Stimulated activated CD8-positive, alpha-beta memory T cell treated with anti-CD3 and anti-CD28 coated beads, Interleukin-7, amount 100 ng/mL, for 24 hours (primary cell): ENCODE measurements at places on chromosomes 5 and 9.

DNA sequence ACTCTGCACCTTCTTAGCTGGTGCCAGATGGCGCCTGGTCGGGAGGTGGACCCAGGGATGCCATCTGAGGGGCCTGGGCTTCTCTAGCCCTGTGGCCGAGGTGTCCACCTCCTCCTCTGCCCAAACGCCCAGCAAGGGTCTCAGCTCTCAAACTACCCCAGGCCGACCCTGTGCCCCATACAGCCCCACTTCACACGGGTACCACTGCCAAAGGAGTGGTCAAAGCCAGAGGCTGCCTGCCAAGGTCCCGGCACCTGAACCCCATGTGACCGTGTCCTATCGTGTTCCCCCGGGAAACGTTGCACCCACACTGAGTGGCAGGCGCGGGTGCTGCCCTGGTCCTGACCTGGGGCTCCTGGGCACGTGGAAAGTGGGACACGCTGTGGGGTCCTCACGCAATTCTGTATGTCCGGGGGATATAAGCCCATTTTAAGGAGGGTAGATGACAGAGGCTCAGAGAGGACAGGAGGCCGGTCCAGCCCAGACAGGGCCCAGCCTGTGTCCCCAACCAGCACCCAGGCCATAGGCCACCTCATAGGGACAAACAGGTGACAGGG lies 1.9 kb downstream of the ENTPD8 start:
- DNase-seq = no peak

DNA sequence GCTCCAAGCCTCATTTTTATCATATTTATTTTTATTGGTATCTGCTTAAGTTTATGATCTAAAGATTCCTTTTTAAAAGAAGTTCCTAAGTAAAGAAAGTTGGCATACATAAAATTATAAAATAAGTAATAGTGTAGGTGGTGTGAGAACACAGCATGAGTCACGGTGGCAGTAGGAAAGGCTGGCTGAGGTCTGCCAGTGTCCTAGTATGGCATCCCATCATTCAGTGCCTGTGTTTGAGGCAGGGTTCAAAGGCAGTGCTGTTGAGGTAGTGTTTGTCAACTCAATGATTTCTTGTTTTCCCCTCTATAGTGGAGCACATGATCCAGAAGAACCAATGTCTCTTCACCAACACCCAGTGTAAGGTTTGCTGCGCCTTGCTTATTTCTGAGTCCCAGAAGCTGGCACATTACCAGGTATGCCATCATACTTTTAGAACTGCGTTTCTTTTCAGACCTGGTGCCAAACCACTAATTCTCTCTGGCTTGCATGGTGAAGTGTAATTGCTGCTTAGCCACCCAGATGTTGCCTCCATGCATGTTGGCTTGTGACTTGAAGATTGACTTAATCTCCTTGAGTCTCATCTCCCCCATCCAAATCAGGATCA lies 18.4 kb downstream of the ZNF346 start:
- no peak for DNase-seq

- DNase-seq = no peak
Observed at GRCh38 chr9:13552606-13553215, 273.2 kb upstream of the MPDZ start.

GRCh38 chr5:77952636-77953212 lies 176.6 kb upstream of the TBCA start:
- DNase-seq = no peak

GRCh38 chr5:107736638-107737037 lies 65.9 kb upstream of the EFNA5 start:
- DNase-seq = no peak

- DNase-seq = no peak
Observed at GRCh38 chr5:173279166-173279565, 44.2 kb upstream of the NKX2-5 start.

DNA sequence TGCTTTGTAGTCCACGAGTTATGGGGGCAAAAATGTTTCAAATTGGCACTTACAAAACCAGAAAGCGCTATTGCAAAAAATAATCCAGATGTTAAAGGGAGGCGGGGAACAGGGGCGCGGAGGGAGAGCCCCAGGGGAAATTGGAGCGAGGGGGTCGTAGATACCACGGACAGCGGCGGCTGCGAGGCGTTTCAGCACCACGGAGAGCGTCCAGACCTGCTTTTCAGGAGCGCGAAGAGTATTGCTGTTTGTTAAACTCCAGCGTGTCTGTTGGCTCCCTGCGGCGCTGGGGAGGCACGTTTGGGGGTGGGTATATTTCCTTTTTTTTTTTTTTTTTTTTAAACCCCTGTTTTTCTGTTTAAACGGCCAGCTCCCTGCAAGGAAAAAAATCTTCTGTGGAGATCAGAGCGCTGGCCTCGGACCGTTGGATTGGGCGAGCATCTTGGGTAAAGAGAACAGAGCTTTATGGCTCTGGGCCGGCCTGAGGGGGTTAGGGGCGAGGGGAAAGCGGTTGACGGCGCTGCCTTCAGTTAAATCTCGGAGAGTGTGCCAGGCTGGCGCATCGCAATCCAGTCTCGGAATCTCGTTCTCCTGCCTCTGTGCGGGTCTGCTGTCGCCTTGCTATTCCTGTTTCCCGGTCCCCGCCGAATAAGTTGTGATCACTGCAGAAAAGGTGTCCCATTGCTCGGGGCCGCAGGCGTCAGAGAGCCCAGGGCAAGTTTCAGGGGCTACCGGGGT lies at the start of gene GLRA1:
Gene GLRA1 (minus strand): TSS at position 288 of the 738 bp plus-strand sequence. CDS start 302 bp downstream, outside the sequence.
- DNase-seq = no peak

- no peak for DNase-seq
Observed at GRCh38 chr9:137676998-137677397, 58.2 kb downstream of the EHMT1 start.

GRCh38 chr9:106889061-106889590 lies 26.2 kb downstream of the ZNF462 start:
- DNase-seq = no peak

- no peak for DNase-seq
Observed at GRCh38 chr5:120735076-120735475, 271.0 kb downstream of the PRR16 start.

GRCh38 chr9:13962006-13962405 lies 351.9 kb downstream of the NFIB start:
- DNase-seq = no peak

DNA sequence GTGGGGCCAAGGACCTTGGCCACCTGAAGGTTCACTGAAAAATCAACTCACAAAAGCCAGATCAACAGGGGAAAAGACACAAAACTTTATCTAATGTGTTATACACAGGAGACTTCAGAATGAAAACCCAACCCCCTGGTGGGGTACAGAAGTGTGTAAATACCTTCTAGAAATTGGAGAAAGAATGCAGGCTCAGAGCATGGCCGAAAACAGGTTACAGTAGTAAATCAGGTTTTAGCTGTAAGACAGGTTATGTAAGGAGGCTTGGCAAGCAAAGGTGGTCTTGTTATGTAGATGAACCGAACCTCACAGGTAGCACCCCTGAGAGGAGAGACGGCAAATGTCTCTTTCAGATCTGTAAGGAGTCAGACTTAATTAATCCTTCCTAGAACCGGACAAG lies 10.0 kb downstream of the CEMIP2 start:
- no peak for DNase-seq
